ENCODE measurements at places on chromosomes 13 and 19. TPM values are rescaled to one million over a fixed set of nuclear protein-coding genes. Genes with fewer than 3 reads are reported as not detected.

DNA sequence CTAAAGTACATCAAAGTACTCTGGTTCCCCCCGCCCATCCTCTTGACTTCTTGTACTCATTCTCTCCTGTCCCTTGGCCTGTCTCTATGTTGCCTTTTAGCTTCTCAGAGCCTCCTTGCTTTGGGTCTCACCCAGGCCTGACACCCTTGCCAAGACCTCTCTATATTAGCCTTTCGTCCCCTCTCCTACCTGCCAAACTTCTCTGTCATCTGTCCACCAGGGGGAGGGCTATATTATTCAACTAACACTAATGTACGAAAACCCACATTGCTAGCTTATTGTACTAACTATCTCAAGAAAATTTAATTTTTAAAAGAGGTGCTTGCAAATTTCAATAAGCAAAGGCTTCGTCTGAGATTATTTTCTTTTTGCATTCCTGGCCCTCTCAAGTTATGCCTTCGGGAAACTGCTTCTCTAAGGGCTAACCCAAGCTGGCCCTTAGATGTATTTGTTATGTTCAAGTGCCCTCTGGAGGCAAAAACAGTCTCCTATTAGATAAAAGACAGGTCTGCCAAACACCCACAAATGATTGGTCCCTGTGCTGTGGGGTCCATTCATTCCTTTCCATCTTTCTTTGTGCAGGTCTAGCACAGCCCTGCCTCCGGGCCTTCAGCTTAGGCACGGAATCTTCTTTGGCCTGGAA is 6.3 kb upstream of the MRPS31 start:
- H3K36me3 ChIP-seq: no peaks in the 10 kb centered on the region
- H3K27ac ChIP-seq: no peak overlapping the region
- peaks cover 5% of the 10 kb centered on the region for H3K4me1 ChIP-seq

DNA sequence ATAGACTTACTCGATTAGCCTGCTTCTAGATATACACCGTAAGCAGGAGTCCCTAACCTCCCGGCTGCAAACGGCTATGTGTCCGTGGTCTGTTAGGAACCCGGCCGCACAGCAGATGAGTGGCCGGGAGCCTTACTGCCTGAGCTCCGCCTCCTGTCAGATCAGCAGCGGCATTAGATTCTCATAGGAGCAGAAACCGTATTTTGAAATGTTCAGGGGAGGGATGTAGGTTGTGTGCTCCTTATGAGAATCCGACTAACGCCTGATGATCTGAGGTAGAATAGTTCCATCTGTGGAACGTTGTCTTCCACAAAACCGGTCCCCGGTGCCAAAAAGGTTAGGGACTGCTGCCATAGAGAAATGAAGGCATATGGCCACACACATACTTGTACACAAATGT is 1491.9 kb downstream of the SLITRK5 start:
- H3K27me3 ChIP-seq: no peaks in the 10 kb centered on the region
- DNase-seq: no peak
- H3K4me1 ChIP-seq: no peaks in the 10 kb centered on the region
- no peak overlapping the region for H3K4me3 ChIP-seq
- H3K27ac ChIP-seq: no peak overlapping the region

GRCh38 chr13:114259974-114260373 is 21.4 kb upstream of the UPF3A start:
- H3K27me3 ChIP-seq: no peaks in the 10 kb centered on the region
- no peak overlapping the region for H3K27ac ChIP-seq
- H3K4me1 ChIP-seq: no peaks in the 10 kb centered on the region
- no peak overlapping the region for H3K4me3 ChIP-seq

The MBD3L3 gene
- total RNA-seq: not detected

The CYP2F1 gene
- total RNA-seq: not detected

The ZNF224 gene
- total RNA-seq: 17.7 TPM

- H3K27me3 ChIP-seq: no peaks in the 10 kb centered on the region
- DNase-seq: no peak
- no peak overlapping the region for H3K27ac ChIP-seq
- no peaks in the 10 kb centered on the region for H3K36me3 ChIP-seq
- peak overlapping the region; percentile 30 for H3K4me3 ChIP-seq
Measured at GRCh38 chr13:98761126-98761985, 8.9 kb upstream of the SLC15A1 start.

DNA sequence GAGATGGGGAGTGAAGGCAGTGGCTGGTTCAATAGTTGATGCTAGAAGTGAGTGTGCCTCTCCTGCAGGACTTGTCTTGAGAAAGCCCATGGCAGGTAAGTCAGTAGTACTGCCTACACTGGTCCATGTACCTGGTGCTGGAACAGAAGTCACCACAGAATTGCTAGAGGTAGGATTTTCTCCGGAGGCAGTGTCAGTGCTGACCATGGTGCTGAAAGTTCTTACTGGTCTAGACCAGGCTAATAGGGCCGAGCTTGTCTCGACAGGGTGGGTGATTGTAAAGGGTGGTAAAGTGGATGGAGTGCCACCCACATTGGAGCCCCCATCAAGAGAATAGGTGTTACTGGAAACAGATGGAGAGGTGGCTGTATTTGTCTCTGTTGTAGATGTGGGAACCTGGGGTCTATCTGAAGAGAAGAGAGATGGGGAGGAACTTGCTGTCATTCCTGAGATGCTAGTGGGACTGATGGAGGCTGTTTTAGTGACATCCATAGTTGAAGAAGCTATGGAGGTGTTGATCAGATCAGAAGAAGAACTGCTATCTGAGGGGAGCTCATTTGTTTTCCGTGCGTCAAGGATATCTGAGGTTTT is 36.6 kb downstream of the MUC16 start:
- H3K36me3 ChIP-seq: no peaks in the 10 kb centered on the region
- no peak overlapping the region for H3K4me3 ChIP-seq
- H3K4me1 ChIP-seq: no peaks in the 10 kb centered on the region
- H3K27me3 ChIP-seq: no peaks in the 10 kb centered on the region
- no peak for DNase-seq

The ZNF177 gene
- total RNA-seq: 1.4 TPM

DNA sequence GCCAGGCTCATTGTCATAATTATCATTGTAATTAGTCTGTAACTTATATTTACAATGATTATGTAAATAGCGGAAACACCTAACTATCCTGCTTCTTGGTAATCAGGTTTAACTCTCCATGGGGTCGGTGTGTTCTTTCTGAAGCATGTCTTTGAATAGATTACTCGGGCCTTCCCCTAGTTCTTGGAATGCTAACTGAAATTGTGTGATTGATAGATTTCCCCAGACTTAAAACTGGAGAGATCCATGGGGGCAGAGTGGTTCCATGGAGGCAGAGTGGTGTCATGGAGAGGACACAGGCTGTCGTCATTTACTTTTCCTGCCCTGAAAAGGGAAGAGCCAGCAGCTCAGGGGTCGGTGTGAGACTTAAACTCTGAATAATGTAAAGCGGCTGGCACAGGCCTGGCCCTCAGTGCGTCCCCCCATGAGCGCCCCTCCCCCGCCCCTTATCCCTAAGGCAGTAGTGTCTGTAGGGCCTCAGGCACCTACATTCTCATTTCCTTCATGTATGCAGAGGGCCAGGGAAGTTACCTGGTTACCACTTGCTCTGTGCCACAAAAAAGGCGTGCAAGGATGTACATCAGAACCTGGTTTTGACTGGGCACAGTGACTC is 225.1 kb downstream of the TM9SF2 start:
- no peaks in the 10 kb centered on the region for H3K4me1 ChIP-seq
- no peaks in the 10 kb centered on the region for H3K36me3 ChIP-seq
- no peak overlapping the region for H3K27ac ChIP-seq
- H3K27me3 ChIP-seq: no peaks in the 10 kb centered on the region
- no peak for DNase-seq

GRCh38 chr19:48578891-48579290 is 26.9 kb downstream of the SULT2B1 start:
- H3K27ac ChIP-seq: no peak overlapping the region
- no peak overlapping the region for H3K4me3 ChIP-seq
- DNase-seq: no peak
- no peaks in the 10 kb centered on the region for H3K27me3 ChIP-seq

DNA sequence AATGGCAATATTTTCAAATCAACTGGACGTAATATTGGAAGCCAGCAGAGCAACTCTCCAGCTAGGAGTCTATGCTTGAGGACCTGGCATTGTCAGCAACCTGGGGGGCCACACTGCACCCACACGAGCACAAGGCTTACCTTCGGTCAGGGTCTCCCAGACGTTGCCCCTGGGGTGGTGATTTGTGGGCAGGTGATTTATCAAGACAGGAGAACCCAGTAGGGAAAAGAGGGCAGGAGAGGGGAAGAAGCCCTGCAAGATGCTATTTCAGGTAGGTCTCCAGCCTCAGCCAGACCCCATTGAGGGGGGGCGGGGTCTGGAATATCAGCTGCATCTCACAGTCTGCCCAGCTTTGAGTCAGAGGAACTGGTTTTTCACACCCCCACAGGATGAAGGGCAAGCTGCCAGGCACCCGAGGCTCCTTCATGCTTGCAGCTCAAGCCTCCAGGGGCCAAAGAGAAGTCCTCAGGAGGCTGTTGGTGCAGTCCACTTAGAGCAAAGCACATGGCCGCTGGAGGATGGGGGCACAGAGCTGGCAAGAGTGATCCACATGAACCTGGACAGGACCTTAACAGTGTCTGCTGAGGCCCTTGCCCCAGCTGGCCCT is 80.9 kb upstream of the UQCRFS1 start:
- H3K4me3 ChIP-seq: no peak overlapping the region
- no peaks in the 10 kb centered on the region for H3K27me3 ChIP-seq
- no peak for DNase-seq
- H3K36me3 ChIP-seq: no peaks in the 10 kb centered on the region
- no peaks in the 10 kb centered on the region for H3K4me1 ChIP-seq
- no peak overlapping the region for H3K27ac ChIP-seq

DNA sequence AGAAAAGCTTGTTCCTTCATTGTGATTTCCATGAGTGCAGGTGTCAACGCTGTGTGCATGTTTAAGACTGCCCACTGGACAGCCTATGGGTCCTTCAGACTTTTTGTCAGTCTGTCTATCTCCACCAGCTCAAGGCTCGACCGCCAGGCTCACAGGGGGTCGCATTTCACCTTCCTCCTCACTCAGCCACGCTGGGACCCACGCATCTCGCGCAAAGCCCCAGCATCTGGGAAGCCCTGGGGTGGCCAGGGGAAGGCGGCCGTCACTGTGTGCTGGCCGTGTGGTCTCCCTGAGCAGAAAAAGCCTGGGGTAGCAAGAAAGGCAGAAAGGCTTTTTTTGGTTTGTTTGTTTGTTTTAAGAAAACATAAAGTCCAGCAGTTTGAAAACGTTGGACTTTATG is 48.5 kb downstream of the KLF2 start:
- no peak for DNase-seq
- H3K4me1 ChIP-seq: peaks cover 42% of the 10 kb centered on the region
- H3K36me3 ChIP-seq: peaks cover 47% of the 10 kb centered on the region
- peak overlapping the region; percentile 43 for H3K27ac ChIP-seq
- no peak overlapping the region for H3K4me3 ChIP-seq
- H3K27me3 ChIP-seq: no peaks in the 10 kb centered on the region

GRCh38 chr19:1256646-1257474 is 8.5 kb downstream of the MIDN start:
- H3K27ac ChIP-seq: peak overlapping the region; percentile 98
- peaks cover 36% of the 10 kb centered on the region for H3K36me3 ChIP-seq
- peaks cover 90% of the 10 kb centered on the region for H3K4me1 ChIP-seq
- no peak overlapping the region for H3K4me3 ChIP-seq
- no peaks in the 10 kb centered on the region for H3K27me3 ChIP-seq

- H3K4me1 ChIP-seq: no peaks in the 10 kb centered on the region
- H3K36me3 ChIP-seq: no peaks in the 10 kb centered on the region
- no peak for DNase-seq
- no peak overlapping the region for H3K27ac ChIP-seq
- H3K4me3 ChIP-seq: no peak overlapping the region
- no peaks in the 10 kb centered on the region for H3K27me3 ChIP-seq
Measured at GRCh38 chr13:60210510-60211330, 47.0 kb upstream of the DIAPH3 start.

DNA sequence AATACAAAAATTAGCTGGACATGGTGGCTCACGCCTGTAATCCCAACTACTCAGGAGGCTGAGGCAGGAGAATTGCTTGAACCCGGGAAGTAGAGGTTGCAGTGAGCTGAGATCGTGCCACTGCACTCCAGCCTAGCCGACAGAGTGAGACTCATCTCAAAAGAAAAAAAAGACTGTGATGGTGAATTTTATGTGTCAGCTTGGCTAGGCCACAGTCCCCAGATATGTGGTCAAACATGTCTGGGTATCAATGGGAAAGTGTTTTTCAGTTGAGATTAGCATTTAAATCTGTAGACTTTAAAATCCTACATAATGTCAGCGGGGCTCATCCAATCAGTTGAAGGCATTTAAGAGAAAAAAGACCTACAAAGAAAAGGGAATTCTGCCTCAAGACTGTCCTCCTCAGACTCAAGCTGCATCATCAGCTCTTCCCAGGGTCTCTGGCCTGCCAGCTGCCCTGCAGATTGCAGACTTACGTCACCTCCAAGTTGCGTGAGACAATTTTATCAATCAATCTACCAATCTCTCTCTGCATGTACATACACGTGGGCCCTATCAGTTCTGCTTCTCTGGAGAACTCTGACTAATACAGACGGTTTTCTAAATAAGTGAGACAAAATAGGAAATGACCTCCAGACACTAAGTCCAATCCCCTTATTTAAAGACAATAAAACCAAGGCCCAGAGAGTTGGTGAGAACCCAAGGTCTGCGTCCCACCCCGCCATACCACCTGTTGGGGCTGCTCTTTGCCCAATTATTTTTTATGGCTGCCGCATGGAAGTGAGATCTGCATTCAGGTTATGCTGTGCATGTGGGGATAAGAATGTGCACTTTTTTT is 99.2 kb downstream of the ABCC4 start:
- H3K27ac ChIP-seq: no peak overlapping the region
- no peaks in the 10 kb centered on the region for H3K27me3 ChIP-seq
- H3K36me3 ChIP-seq: no peaks in the 10 kb centered on the region
- no peak overlapping the region for H3K4me3 ChIP-seq
- DNase-seq: no peak

Data from heart left ventricle (tissue), 16 donors.